ENCODE measurements at places on chromosomes 4 and X. TPM values are rescaled to one million over a fixed set of nuclear protein-coding genes. Genes with fewer than 3 reads are reported as not detected.

CXCL11 gene
- not detected for total RNA-seq

DNA sequence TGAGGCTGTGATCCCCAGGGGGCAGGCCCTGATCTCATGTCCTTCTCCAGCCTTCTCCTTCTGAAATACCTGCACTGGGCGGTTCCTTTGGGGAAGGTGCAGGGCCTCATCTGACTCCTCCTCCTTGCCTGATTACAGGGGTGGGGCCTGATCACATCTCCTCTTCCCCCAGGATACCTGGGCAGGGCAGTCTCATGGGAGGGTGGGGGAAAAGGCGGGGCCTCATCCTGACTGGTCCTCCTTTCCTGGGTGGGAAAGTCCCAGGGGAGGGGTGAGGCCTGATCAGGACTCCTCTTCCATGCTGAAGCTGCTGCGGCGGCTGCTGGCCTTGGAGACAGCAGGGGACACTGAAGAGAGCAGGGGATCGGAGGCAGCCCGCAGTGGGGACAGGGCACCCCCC is 13.3 kb downstream of the TFE3 start:
- H3K36me3 ChIP-seq, result peaks cover 40% of the 10 kb centered on the region
- H3K27ac ChIP-seq, result no peak overlapping the region
- no peaks in the 10 kb centered on the region for H3K4me1 ChIP-seq
- no peak for DNase-seq
- no peak overlapping the region for H3K4me3 ChIP-seq
- no peaks in the 10 kb centered on the region for H3K27me3 ChIP-seq

DNA sequence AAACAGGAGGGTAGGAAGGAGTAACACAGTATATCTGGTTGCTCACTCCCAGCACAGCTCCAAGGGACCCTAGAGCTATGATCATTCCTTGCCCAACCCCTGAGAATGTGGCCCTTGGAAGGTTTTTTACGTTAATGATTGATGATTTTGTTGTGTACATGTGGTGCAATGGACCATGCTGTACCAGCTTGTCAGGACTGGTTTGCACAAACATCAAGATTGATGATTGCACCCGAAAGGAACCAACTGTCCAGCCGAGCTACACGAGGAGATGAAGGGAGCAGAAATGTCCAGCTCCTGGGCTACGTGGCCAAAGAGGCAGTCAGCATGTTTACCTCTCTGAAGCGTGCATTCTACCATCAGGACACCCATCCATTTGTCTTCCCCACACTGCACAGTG is 83.2 kb upstream of the USP9X start:
- no peak for DNase-seq
- no peak overlapping the region for H3K4me3 ChIP-seq
- no peaks in the 10 kb centered on the region for H3K4me1 ChIP-seq
- H3K27ac ChIP-seq, result no peak overlapping the region
- H3K27me3 ChIP-seq, result no peaks in the 10 kb centered on the region
- H3K36me3 ChIP-seq, result no peaks in the 10 kb centered on the region

GRCh38 chr4:151537687-151538086 is 128.7 kb downstream of the FHIP1A start:
- no peak for DNase-seq
- no peak overlapping the region for H3K27ac ChIP-seq
- no peaks in the 10 kb centered on the region for H3K36me3 ChIP-seq
- H3K4me3 ChIP-seq, result no peak overlapping the region

DNA sequence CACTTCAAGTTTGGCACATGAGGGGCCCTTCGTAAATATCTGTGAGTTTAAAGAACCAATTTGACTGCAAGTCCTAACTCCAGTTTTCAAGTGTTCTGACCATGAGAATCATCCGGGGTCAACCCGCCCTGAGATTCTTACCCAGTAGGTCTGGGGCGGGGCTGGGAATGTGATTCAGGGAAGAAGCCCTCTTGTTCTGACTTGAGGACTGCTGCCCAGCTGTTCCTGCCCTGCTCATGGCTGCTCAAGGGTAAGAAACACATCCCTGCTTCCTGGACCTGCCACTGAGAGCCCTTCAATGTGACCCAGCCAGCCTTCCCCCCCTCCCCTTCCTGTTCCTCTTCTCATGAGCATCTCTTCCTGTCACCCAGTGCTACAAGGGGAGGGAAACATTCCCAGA is 92.7 kb upstream of the PGRMC2 start:
- H3K27ac ChIP-seq, result no peak overlapping the region
- no peaks in the 10 kb centered on the region for H3K36me3 ChIP-seq
- no peaks in the 10 kb centered on the region for H3K27me3 ChIP-seq
- no peak overlapping the region for H3K4me3 ChIP-seq
- no peak for DNase-seq

- no peak overlapping the region for H3K27ac ChIP-seq
- H3K27me3 ChIP-seq, result no peaks in the 10 kb centered on the region
- no peak overlapping the region for H3K4me3 ChIP-seq
- H3K36me3 ChIP-seq, result no peaks in the 10 kb centered on the region
These were observed 369.2 kb upstream of the LCORL start for GRCh38 chr4:18390655-18391353.

GRCh38 chr4:7083597-7084563 is 16.0 kb upstream of the GRPEL1 start:
- no peak for DNase-seq
- H3K27me3 ChIP-seq, result no peaks in the 10 kb centered on the region
- no peaks in the 10 kb centered on the region for H3K36me3 ChIP-seq
- H3K27ac ChIP-seq, result no peak overlapping the region

DNA sequence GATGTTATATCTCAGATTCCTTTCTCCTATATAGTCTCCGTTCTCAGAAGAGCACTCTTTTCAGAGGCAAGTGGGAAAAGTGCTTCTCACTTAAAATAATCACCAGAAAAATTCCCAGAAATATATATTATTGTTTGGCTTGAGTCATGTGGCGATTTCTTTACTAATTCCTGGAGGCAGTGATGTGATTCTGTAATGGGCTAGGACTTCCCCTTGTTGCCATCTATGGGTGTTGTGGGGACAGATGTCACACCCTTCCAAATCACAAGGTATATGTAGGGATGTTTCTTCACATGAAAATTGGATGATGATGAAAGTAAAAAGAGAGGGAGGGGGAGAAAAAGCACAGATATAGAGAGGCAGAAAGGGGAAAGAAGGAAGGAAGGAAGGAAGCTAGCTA is 553.4 kb downstream of the PPP4R3C start:
- H3K36me3 ChIP-seq, result no peaks in the 10 kb centered on the region
- no peaks in the 10 kb centered on the region for H3K27me3 ChIP-seq
- no peak overlapping the region for H3K4me3 ChIP-seq
- H3K27ac ChIP-seq, result no peak overlapping the region
- no peaks in the 10 kb centered on the region for H3K4me1 ChIP-seq

DNA sequence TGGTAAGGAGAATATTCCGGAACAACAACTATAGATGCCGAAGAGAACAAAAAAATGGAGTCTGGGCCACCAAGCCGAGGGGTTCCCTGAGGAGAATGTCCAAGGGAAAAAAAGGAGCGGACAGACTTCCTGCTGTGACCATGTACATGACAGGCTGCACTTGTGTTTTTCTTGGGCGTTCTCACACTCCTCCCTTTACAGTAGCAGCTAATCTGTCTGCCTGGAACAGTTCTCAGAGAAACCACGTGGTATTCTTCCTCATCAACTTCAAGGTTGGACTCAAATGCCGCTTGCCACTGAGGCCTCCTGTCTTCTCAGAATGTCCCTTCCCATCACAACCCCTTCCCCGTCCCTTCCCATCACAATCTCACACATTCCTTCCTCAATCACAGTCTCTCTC is 30.8 kb upstream of the MTNR1A start:
- peaks cover 28% of the 10 kb centered on the region for H3K36me3 ChIP-seq
- no peak overlapping the region for H3K27ac ChIP-seq
- peaks cover 3% of the 10 kb centered on the region for H3K4me1 ChIP-seq

DNA sequence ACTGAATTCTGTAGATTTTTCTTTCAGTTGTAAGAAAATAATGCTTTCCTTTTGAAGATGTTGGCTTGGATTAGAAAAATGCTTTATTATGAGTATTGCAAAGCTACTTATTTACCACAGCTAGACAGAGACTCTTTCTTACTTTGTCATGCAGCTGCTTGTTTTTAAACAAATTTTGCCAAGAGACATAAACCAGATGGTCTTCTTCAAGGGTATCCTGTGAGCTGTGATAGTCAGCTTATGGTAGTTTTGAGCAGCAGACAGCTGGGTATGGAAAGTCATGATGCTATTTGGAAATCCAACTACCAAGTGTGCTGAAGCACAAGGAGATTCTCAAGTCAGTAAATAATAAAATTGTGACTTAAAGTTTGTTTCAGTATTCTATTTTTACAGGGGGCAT is 941.5 kb downstream of the DMD start:
- no peaks in the 10 kb centered on the region for H3K27me3 ChIP-seq
- no peaks in the 10 kb centered on the region for H3K4me1 ChIP-seq
- no peak overlapping the region for H3K4me3 ChIP-seq

DNA sequence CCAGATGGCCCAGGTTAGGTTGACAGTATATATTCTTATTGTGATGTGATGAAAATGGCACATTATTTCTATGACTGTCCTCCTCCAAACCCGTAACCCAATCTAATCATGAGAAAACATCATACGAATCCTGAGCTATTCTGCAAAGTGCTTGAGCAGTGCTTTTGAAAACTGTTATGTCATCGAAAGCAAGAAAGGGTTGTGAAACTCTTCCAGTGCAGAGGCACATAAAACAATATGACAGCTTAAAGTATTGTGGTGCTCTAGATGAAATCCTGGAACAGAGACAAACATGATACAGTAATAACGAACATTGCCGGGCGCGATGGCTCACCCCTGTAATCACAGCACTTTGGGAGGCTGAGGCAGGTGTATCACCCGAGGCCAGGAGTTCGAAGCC is 1648.0 kb downstream of the STIM2 start:
- no peaks in the 10 kb centered on the region for H3K4me1 ChIP-seq
- DNase-seq, result no peak
- H3K4me3 ChIP-seq, result no peak overlapping the region
- H3K36me3 ChIP-seq, result no peaks in the 10 kb centered on the region

DNA sequence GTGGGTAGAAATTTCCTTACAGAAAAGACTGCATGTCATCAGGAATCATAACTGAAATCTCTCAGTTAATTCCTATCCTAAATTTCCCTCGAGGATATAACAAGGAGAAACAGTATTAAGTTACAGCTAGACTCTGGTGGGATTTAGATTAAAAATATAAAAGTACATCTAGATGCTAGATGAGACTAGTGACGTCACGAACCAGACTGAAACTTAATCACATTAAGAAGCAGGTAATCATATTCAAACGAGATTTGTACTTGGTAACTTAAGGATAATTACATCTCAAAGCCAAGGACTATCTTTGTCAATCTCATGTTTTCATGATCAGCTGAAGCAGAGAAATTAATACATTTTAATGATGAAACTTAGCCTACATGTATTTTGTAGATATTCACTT is 130.6 kb downstream of the MTNR1A start:
- no peak overlapping the region for H3K27ac ChIP-seq
- H3K27me3 ChIP-seq, result no peaks in the 10 kb centered on the region
- H3K4me3 ChIP-seq, result no peak overlapping the region
- no peaks in the 10 kb centered on the region for H3K36me3 ChIP-seq
- no peaks in the 10 kb centered on the region for H3K4me1 ChIP-seq

DNA sequence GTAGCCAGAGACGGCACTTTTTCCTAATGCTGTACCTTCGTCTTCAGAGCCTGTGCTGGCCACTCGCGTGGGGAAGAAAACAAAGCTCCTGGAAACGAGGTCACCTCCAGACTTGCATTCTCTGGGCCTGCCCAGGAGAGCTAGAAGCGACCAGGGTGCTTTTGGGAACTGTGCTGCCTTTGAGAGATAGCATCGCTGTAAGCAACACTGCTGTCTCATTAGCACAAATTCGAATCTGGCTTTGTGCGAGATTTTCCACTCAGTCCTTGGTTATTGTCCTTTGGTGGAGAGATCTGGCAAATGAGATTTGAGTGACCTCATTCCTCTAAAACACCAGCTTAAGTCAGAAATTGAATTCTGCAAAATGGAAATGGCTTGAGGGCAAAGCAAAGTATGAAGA is 66.1 kb upstream of the TLR3 start:
- H3K4me1 ChIP-seq, result peaks cover 15% of the 10 kb centered on the region
- no peaks in the 10 kb centered on the region for H3K36me3 ChIP-seq
- H3K4me3 ChIP-seq, result no peak overlapping the region
- no peaks in the 10 kb centered on the region for H3K27me3 ChIP-seq

CTAG1B gene
- total RNA-seq, result not detected

PNMA6A gene
- total RNA-seq, result 0.32 TPM

GRCh38 chr4:52045028-52045427 is 6.1 kb upstream of the SPATA18 start:
- H3K36me3 ChIP-seq, result no peaks in the 10 kb centered on the region
- H3K27ac ChIP-seq, result no peak overlapping the region
- no peaks in the 10 kb centered on the region for H3K27me3 ChIP-seq
- no peak for DNase-seq

- no peaks in the 10 kb centered on the region for H3K36me3 ChIP-seq
- H3K27ac ChIP-seq, result no peak overlapping the region
- no peaks in the 10 kb centered on the region for H3K4me1 ChIP-seq
These were observed 417.7 kb upstream of the GALNT7 start for GRCh38 chr4:172750910-172751309.

DNA sequence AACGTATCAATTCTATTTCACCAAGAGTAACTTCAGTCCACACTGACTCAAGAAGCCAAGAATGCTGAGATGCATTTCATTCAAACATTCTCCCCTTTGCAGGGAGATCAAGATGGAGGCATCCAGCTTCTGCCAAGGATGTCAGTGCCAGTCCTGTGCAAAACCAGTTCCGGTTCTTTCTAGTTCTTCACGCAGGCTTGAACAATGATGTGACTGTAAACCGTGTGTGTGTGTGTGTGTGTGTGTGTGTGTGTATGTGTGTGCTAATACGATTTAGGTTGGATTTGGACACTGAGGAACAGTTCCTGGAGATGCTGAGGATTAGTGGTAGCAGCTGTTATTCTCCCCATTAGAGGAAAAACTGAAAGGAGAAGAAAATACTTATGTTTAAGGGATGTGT is at the start of gene REELD1:
Gene REELD1 (plus strand): TSS at position 301 of the 400 bp plus-strand sequence. CDS start 2,415 bp downstream, outside the sequence.
- no peaks in the 10 kb centered on the region for H3K4me1 ChIP-seq
- H3K4me3 ChIP-seq, result no peak within 1 kb of the TSS
- H3K36me3 ChIP-seq, result no peaks in the 10 kb centered on the region
- no peak for DNase-seq
- no peaks in the 10 kb centered on the region for H3K27me3 ChIP-seq

CENPVL2 gene
- not detected for total RNA-seq

VSIG4 gene
- 157 TPM for total RNA-seq

FAAH2 gene
- total RNA-seq, result not detected

GRCh38 chrX:68703369-68703768 is 55.9 kb downstream of the STARD8 start:
- DNase-seq, result no peak
- H3K27ac ChIP-seq, result no peak overlapping the region
- no peak overlapping the region for H3K4me3 ChIP-seq

DNA sequence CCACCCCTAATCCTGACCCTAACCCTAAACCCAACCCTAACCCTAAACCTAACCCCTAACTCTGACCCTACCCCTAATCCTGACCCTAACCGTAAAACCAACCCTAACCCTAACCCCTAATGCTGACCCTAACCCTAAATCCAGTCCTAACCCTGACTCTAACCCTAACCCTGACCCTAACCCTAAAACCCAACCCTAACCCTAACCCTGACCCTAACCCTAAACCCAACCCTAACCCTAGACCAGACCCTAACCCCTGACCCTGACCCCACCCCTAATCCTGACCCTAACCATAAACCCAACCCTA is 708 bp upstream of the PCGF3 start:
- H3K4me1 ChIP-seq, result peaks cover 13% of the 10 kb centered on the region
- no peaks in the 10 kb centered on the region for H3K27me3 ChIP-seq
- H3K4me3 ChIP-seq, result peak overlapping the region; percentile 100
- no peaks in the 10 kb centered on the region for H3K36me3 ChIP-seq

REELD1 gene
- not detected for total RNA-seq

- no peaks in the 10 kb centered on the region for H3K27me3 ChIP-seq
- no peaks in the 10 kb centered on the region for H3K36me3 ChIP-seq
- DNase-seq, result no peak
These were observed 94.6 kb downstream of the COX18 start for GRCh38 chr4:72974694-72975487.

Measured in ascending aorta (tissue), 2 donors.